NCI-H1930 (cell line): ENCODE measurements at places on chromosomes 5 and 9.

DNA sequence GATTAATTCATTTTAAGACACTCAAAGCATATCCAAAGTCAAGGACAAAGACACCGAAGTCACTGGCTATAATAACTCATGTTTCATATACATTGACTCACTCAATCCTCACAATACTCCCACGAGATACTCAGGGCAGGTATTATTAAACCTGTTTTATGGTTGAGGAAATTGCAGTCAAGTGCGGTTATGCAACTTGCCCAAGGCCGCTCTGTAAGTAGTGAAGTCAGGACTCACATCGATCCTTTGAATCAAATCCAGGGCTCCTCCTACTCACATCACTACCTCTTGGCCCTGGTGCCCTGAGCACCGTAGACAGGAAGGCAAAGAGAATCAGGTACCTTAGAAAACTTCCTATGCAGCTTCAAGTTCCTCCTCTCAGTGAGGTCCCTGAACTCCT is 87.8 kb upstream of the APC start:
- DNase-seq: no peak

DNA sequence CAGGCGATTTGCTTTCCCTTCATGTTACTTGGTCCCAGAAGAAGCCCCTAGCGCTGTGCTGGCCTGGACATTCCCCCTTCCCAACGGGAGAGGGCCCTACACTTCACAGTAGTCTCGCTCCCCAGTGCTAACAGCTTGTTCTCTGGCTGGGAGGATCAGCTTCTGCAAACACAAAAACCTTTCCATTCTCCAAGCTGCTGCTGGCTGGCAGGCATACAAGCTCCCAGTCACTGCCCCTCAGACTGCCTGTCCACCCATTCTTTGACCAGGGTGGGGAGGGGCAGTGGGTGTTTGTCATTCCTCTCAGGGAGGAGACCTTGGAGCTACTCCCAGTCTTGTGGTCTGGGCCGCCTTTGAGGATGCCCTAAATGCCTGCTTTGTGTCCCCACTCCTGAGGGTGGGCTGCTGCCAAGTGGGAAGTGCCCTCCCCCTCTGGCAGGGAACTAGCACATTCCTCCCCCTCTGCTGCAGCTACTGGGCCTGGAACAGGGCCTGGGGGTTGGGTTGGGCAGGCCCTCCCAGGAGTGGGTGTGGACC is 20.8 kb downstream of the ENHO start:
- DNase-seq: no peak

GRCh38 chr9:106800701-106801270 is 62.2 kb upstream of the ZNF462 start:
- DNase-seq: no peak

GRCh38 chr5:67100301-67100700 is 96.3 kb downstream of the CD180 start:
- no peak for DNase-seq

DNA sequence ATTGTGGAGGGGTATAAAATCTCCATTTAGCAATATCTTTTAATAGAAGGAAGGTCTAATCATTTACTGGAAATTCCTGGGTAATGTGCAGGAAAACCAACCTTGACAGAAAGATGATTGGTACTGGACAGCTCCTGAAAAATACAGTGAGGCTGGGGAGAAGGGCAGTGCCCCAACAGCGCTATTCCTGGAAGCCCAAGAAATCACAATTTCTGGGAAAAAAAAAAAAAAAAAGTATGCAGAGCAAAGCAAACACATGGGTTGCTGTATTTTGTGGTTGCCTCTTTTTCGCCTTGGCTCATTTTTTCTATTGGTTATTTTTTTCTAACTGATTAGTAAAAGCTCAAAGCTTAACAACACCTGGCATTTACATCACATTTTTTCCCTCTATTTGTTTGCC is 249.7 kb downstream of the ENC1 start:
- DNase-seq: no peak

DNA sequence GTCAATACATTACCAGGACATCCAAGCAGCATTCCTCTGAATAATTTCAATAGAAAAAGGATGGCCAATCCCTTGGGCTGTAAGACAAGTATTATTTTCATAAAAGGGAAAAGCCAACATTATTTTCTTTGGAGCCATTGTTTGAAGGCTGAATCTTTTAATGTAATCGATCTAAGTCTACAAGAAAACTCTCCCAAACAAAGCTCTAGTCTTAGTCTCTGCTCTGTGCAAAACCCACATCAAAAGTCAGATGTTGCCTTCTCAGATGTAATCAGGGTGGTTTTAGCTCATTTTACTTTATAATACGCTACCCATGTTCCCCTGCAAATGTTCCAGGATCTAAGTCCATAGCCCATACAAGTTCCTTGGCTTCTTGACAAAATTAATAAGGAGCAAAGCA is 325.6 kb downstream of the TRPM3 start:
- DNase-seq: no peak
